ENCODE measurements at places on chromosomes 7 and 10. TPM values are rescaled to one million over a fixed set of nuclear protein-coding genes. Genes with fewer than 3 reads are reported as not detected.
A peak's percentile ranks its signal among the peaks of the same experiment; 100 is the strongest.

GRCh38 chr7:89928451-89928850 lies 225.8 kb upstream of the STEAP1 start:
- H3K27me3 ChIP-seq = no peaks in the 10 kb centered on the region
- no peaks in the 10 kb centered on the region for H3K4me1 ChIP-seq
- no peaks in the 10 kb centered on the region for H3K36me3 ChIP-seq

GRCh38 chr7:158782761-158783401 lies 46.4 kb downstream of the ESYT2 start:
- DNase-seq = no peak
- no peaks in the 10 kb centered on the region for H3K27me3 ChIP-seq
- H3K4me3 ChIP-seq = no peak overlapping the region
- peaks cover 4% of the 10 kb centered on the region for H3K36me3 ChIP-seq
- H3K27ac ChIP-seq = no peak overlapping the region

- no peaks in the 10 kb centered on the region for H3K36me3 ChIP-seq
- no peaks in the 10 kb centered on the region for H3K27me3 ChIP-seq
- DNase-seq = no peak
- no peak overlapping the region for H3K4me3 ChIP-seq
Observed at GRCh38 chr10:90398566-90398965, 459.3 kb downstream of the HTR7 start.

The CDC123 gene
- 52.8 TPM for total RNA-seq

The WASHC2A gene
- 56.3 TPM for total RNA-seq

GRCh38 chr10:70053218-70053840 lies 683 bp downstream of the MACROH2A2 start:
- peaks cover 12% of the 10 kb centered on the region for H3K4me1 ChIP-seq
- peaks cover 41% of the 10 kb centered on the region for H3K27me3 ChIP-seq
- H3K36me3 ChIP-seq = no peaks in the 10 kb centered on the region
- peak overlapping the region; percentile 90 for H3K4me3 ChIP-seq
- no peak for DNase-seq

The SPACDR gene
- 1.4 TPM for total RNA-seq

- peaks cover 3% of the 10 kb centered on the region for H3K4me1 ChIP-seq
- no peaks in the 10 kb centered on the region for H3K36me3 ChIP-seq
- H3K27ac ChIP-seq = no peak overlapping the region
- no peak overlapping the region for H3K4me3 ChIP-seq
Observed at GRCh38 chr10:61847640-61848039, 53.9 kb upstream of the ARID5B start.

DNA sequence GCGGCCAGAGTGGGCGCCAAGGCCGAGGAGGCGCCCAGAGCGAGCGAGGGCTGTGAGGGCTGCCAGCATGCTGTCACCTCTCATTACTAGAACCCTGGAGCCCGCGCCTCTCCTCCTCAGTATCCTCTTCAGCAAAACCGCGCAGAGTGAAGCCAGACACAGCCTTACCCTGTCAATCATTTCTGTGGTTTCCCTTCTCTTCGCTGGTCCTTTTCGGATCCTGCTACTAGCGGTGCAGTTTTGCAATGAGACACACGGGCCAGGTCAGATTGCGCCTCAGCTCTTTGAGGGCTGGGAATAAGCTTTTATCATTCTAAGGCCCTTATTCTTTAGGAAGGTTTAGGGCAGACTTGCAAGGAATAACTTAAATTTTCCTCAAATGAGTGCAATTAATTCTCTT lies 55.5 kb upstream of the FAM171A1 start:
- peaks cover 2% of the 10 kb centered on the region for H3K36me3 ChIP-seq
- H3K4me3 ChIP-seq = no peak overlapping the region
- DNase-seq = no peak
- peaks cover 39% of the 10 kb centered on the region for H3K27me3 ChIP-seq

The LEP gene
- not detected for total RNA-seq

DNA sequence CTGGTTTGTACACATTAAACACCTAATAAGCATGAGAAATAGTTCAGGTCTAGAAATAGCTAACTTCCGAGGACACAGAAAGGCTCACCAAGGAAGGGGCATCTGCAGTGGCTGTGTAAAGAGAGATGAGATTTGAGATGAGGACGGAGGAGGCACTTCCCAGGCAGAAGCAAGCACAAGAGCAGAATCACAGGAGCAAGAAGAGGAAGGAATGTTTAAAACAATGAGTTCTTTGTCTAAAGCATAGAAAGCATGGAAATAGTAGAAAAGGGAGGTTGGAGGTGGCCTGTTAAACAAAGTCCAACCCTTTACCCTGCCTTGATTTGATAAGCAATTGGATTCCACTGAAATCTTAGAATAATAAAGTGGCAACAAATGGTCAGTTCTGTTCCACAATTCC lies 11.6 kb upstream of the PON3 start:
- H3K27me3 ChIP-seq = no peaks in the 10 kb centered on the region
- no peaks in the 10 kb centered on the region for H3K4me1 ChIP-seq
- H3K4me3 ChIP-seq = no peak overlapping the region
- H3K36me3 ChIP-seq = no peaks in the 10 kb centered on the region

GRCh38 chr7:138738551-138739335 lies 37.6 kb upstream of the SVOPL start:
- H3K27me3 ChIP-seq = peaks cover 17% of the 10 kb centered on the region
- H3K4me1 ChIP-seq = peaks cover 4% of the 10 kb centered on the region
- DNase-seq = peak; percentile 56

GRCh38 chr10:29387269-29387668 lies 98.4 kb downstream of the LYZL1 start:
- peaks cover 29% of the 10 kb centered on the region for H3K27me3 ChIP-seq
- peaks cover 5% of the 10 kb centered on the region for H3K4me1 ChIP-seq
- no peak for DNase-seq
- peaks cover 6% of the 10 kb centered on the region for H3K36me3 ChIP-seq
- H3K4me3 ChIP-seq = no peak overlapping the region

The CUL2 gene
- 25.6 TPM for total RNA-seq

DNA sequence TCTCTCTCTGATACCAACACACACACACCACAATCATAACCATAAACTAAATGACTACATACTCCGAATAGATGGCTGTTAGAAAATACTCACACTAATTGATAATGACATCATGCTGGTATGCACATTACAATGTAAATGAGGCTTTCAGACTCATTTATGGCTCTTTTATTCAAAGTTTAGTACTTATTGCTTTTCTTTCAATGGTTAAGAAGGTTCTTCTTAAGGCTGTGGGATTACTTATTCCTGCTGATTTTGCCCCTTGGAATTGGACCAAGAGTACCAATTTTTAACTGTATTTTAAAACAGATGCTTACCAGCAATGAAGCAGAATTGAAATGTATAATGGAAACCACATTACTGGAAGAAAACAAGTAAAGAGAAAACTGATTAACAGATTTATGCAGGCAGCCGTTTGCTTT lies 20.6 kb upstream of the CABCOCO1 start:
- no peaks in the 10 kb centered on the region for H3K36me3 ChIP-seq
- peaks cover 9% of the 10 kb centered on the region for H3K27me3 ChIP-seq
- no peak overlapping the region for H3K27ac ChIP-seq
- DNase-seq = no peak
- no peak overlapping the region for H3K4me3 ChIP-seq

The GLI3 gene
- 1.1 TPM for total RNA-seq

DNA sequence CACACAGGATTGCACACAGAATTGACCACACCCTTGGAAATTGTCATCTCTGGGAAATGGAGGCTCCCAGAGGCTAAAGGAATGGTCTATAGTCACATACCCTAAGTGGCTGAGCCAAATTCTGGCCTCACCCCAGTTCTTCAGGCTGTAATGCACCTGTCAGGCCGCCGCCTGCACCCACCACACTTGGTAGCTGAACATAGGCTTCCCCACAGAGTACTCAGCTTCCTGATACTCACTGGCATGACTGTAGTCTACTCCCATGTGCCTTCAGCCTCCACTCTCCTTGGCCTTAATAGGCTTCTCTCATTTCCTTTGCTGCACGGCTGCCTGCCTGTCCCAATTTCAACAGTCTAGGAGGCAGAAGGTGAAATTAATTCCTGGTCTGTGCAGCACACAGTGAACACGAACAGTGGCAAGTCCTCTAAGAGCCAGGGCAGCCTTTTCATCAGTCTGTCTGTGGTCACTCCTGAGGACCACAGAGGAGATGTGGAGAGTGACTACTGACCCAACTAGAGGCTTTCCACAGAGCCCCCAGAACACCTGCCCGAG lies 42.5 kb downstream of the NUDCD3 start:
- no peak for DNase-seq
- peaks cover 21% of the 10 kb centered on the region for H3K36me3 ChIP-seq
- no peaks in the 10 kb centered on the region for H3K27me3 ChIP-seq
- H3K4me3 ChIP-seq = no peak overlapping the region

DNA sequence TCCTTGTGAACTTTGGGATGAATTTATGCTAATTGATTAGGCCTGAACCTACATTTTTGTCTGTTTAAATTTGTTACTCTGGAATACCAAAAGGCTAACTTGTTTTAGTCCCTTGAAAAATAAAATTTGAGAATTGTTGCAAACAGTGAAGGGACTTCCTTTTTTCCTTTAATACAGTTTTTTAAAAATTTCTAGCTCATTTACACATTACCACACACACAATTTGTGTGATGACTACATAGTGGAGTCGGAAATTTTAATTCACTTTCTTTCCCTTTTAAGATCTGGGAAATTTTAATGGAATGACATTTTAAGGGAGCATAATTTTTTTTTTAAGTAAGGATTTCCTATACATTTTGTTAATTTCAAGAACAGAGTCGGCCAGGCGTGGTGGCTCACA lies 8.6 kb upstream of the TMEM236 start:
- no peak for DNase-seq
- H3K27ac ChIP-seq = peak overlapping the region; percentile 19
- no peaks in the 10 kb centered on the region for H3K27me3 ChIP-seq

The ASAH2 gene
- total RNA-seq = 2.5 TPM

GRCh38 chr10:119497243-119497642 lies 45.3 kb downstream of the RGS10 start:
- no peaks in the 10 kb centered on the region for H3K27me3 ChIP-seq
- no peaks in the 10 kb centered on the region for H3K36me3 ChIP-seq
- no peak for DNase-seq
- H3K27ac ChIP-seq = peak overlapping the region; percentile 84
- peaks cover 52% of the 10 kb centered on the region for H3K4me1 ChIP-seq
- H3K4me3 ChIP-seq = no peak overlapping the region

The AS3MT gene
- not detected for total RNA-seq

DNA sequence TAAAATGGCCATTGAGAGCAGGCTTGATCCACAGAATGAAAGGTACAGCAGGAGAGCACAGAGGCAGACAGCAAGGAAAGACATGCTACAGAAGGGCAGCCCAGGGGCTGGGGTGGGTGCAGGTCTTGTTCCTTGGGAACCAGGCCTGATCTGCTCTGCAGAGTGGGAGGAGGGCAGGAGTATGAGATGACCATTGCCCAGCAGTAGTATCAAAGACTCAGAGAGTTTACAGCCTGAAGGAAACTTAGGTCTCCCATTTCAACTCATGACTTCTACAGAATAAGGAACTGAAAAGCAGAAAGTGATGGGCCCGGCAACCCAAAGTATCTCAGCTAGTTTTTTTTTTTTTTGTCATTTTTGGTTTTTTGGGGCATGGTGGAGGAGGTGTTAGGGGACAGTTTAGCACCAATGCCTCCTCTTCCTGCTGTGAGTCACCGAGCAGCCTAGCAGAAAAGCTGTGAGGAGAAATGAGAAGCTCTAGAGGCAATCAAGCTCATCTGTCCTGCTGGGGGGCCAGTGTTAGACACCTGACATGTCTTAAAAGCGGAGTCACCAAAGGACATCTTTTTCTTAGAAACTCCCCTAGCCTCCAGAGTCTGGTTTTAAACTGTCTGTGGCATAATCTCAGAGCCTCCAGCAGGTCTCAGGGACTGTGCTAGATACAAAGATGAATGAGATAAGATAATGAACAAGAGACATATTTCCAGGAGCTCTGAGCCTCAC lies 34.3 kb upstream of the HERPUD2 start:
- peak overlapping the region; percentile 65 for H3K27ac ChIP-seq
- peaks cover 25% of the 10 kb centered on the region for H3K4me1 ChIP-seq
- no peak overlapping the region for H3K4me3 ChIP-seq
- H3K27me3 ChIP-seq = peaks cover 31% of the 10 kb centered on the region

The FAM20C gene
- 1.4 TPM for total RNA-seq

The HECW1 gene
- total RNA-seq = not detected

DNA sequence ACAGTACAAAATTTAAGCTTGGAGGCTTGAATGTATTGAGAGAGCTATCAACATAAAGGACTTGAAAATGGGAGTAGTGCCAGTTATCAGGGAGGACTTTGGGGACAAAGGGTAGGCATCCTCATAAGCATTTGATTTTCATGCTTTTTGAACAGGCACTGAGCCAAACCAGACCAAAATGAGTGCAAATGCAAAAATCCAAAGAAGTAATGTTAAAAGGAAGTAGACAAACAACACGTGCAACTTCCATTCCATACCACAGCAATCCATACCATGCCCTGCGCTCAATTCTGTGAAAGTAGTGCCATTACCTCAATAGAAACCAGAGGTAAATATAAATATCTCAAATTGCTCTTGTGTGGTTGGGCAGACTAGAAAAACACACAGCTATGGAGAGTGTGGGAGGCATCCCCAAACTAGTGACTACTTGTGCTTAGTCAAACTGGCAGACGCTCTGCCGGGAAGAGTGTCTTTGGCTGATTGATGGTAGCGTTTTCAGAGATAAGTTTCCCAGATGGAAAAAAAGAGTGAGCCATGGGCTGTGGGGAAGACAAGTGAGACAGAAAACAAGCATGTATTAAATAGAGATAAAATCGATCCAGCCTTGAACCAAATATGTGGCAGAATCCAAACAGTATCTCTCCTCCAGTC lies 161.5 kb downstream of the CREB5 start:
- H3K4me1 ChIP-seq = no peaks in the 10 kb centered on the region
- DNase-seq = no peak
- no peaks in the 10 kb centered on the region for H3K36me3 ChIP-seq

GRCh38 chr7:151232917-151233701 lies 826 bp downstream of the CHPF2 start:
- peaks cover 24% of the 10 kb centered on the region for H3K4me1 ChIP-seq
- H3K27ac ChIP-seq = peak overlapping the region; percentile 97
- H3K36me3 ChIP-seq = peaks cover 2% of the 10 kb centered on the region
- H3K4me3 ChIP-seq = peak overlapping the region; percentile 99
- no peaks in the 10 kb centered on the region for H3K27me3 ChIP-seq

The SPDYE11 gene
- total RNA-seq = not detected

DNA sequence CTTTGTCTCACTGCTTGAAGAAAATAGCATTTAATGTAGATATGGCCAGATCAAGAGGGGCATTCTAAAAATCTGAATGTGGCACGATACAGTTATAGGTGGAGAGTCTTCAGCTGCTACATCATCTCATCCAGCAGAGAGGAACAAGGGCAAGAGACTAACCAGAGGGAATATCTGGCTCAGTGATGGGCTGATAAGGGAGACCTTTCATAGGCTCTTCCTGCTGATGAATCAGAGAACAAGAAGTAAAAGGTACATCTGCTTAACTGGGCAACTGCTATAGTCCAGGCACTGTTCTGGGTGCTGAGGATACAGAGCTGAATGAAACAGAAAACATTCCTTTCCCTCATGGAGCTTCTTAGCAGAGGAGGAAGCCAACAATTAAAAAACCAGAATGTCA lies 37.9 kb downstream of the PIP4K2A start:
- peaks cover 70% of the 10 kb centered on the region for H3K4me1 ChIP-seq
- H3K27me3 ChIP-seq = no peaks in the 10 kb centered on the region
- H3K27ac ChIP-seq = peak overlapping the region; percentile 95
- no peaks in the 10 kb centered on the region for H3K36me3 ChIP-seq

GRCh38 chr10:34736976-34737771 lies 77.9 kb downstream of the PARD3 start:
- H3K36me3 ChIP-seq = peaks cover 4% of the 10 kb centered on the region
- peaks cover 38% of the 10 kb centered on the region for H3K27me3 ChIP-seq
- H3K4me1 ChIP-seq = peaks cover 2% of the 10 kb centered on the region
- H3K4me3 ChIP-seq = no peak overlapping the region

- H3K36me3 ChIP-seq = no peaks in the 10 kb centered on the region
- H3K4me3 ChIP-seq = peak overlapping the region; percentile 82
Observed at GRCh38 chr10:125158601-125159485, 1.5 kb downstream of the CTBP2 start.

- H3K36me3 ChIP-seq = peaks cover 8% of the 10 kb centered on the region
- no peaks in the 10 kb centered on the region for H3K27me3 ChIP-seq
- peaks cover 13% of the 10 kb centered on the region for H3K4me1 ChIP-seq
- H3K4me3 ChIP-seq = no peak overlapping the region
- no peak for DNase-seq
Observed at GRCh38 chr10:70847659-70848360, 32.1 kb downstream of the SGPL1 start.

All from T-helper 17 cell (primary cell).